RPMI8226 (cell line): ENCODE measurements at places on chromosomes 12 and 14.

GRCh38 chr14:59200195-59200594 lies 11.7 kb downstream of the DAAM1 start:
- DNase-seq: no peak

GRCh38 chr12:122265886-122266229 lies 436 bp downstream of the VPS33A start:
- DNase-seq: peak; percentile 45

DNA sequence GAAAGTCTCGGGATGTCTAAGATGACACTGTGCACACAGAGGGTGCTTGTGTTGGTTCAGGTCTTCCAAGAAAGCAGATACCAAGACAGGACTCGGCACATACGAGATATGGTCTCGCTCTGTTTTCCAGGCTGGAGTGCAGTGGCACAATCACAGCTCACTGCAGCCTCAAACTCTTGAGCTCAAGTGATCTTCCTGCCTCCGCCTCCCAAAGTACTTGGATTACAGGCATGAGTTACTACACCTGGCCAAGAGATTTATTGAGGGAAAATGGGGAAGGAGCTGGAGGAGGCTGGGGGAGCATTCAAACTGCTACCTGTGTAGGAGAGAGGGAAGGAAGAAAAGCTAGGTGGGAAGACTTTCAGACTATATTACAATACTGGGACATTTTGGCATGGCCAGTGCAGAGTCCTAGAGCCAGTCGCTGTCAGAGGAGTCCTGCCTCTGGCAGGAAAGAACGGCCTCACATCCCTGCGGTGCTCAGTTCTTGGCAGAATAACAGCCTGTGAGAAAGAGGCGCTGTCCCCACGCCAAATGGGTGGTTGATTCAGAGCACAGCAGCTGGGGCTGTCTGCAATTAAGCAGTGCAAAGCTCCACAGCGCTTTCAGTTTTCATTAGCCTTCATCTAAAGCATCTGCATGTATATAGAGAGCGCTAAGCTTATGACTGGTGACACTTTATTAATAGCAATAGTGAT lies 18.3 kb downstream of the SLC17A8 start:
- peak; percentile 43 for DNase-seq

- DNase-seq: no peak
Observed at GRCh38 chr12:57750561-57751431, 1.3 kb downstream of the CDK4 start.

DNA sequence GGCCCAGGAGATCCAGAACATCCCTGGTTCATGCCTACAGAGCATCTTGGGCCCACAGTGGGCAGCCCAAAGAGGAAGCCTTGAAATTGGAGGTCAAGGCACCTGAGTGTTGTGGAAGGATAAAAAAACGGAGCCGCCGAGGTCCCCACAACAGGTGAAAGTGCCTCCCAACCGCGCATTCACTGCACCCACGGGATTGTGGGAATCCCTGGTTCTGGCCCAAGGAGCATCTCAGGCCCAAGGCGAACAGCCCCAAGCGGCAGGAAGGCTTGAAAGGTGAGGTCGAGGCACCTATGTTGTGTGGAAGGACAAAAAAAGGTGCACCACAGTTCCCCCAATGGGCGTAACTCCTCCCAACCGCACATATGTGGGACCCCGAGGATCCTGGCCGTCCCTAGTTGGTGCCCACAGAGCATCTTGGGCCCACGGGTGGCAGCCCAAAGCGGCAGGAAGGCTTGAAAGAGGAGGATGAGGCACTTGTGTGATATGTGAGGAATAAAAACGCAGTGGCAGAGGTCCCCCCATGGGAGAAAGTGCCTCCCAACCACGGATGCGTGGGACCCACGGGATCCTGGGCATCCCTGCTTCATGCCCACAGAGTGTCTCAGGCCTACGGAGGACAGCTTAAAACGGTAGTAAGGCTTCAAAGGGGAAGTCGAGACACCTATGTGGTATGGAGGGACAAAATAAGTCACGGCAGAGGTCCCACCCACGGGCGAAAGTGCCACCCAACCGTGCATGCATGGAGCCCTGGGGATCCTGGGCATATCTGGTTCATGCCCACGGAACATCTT lies 583.9 kb downstream of the ALG10 start:
- no peak for DNase-seq

DNA sequence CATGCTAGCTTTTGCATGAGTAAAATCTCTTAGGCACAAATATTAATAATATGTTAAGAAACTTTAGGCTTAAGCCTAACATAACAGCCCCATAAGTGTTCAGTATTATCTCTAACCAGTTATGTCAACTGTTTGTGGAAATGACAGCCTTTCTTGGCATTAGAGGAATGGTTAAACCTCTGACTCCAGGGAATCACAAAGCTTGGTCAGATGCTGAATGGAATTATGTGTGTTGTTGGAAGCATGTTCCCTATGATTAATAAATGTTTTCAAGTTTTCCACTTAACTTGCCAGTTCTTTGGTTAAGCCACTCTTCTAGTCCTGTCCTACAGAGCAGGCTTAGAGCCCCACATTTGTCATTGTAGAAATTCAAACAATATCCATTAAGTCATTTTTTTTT lies 17.0 kb downstream of the PSEN1 start:
- DNase-seq: no peak

DNA sequence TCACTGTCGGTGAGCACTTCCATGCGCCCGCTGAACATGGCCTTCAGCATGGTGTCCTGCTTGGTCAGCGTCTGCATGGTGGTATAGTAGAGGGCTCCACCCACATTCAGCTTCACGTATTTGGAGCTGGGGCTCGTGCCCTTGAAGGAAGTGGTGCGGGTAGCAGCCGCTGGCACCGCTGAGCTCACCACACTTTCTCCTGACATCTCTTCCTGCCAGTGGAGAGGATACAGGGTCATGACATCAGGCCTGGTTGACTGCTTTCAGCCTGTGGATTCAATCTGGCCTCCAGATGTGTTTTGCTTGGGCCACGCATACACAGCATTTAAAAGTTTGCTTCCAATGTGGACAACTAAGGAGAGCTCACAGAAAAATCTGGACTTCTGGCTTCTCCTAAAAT lies 7.6 kb downstream of the KCTD10 start:
- DNase-seq: no peak
